IPS DF 19.7 (cell line): ENCODE measurements at places on chromosomes 2 and 18.
A peak's percentile ranks its signal among the peaks of the same experiment; 100 is the strongest.

DNA sequence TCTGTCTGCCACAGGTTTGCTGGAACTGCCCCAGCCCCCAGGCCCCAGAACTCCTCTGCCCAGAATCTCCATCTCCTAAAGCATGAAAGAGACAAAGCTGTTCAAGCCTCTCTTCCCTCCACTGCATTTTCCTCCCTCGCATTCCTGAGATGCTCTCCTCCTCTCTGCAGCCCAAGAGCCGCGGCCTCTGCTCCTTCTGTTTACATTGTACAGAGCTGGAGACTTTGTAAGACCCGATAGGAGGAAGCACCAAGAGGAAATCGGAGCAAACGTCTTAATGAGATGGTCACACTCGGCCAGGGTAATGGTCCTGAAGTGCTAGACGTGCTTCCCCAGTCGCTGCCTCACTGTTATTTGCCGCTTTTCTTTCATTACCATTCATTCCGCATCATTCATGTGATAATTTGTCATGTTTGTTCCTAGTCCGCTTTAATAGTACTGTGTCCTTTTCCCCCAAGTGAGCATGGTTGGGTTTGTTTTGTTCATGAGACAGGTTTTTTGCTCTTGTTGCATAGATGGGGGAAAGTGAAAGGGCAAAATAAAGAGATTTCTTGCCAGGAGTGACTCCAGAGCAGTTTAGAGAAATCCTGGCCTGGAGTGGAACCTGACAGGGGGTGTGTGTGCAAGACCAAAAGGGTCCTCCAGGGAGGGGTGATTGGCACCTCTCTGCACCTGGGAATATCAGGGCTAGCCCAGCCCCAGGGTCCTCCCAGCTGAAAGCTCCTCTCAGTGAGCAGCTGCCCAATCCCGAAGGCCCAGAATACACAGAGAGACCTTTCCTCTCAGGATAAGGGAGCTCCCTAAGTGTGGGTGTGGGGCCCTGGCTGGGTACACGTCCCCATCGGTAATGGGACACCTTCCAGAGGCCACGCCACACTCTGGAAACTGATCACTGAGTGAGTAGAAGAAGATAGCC lies 44.9 kb upstream of the ID2 start:
- DNase-seq: no peak

DNA sequence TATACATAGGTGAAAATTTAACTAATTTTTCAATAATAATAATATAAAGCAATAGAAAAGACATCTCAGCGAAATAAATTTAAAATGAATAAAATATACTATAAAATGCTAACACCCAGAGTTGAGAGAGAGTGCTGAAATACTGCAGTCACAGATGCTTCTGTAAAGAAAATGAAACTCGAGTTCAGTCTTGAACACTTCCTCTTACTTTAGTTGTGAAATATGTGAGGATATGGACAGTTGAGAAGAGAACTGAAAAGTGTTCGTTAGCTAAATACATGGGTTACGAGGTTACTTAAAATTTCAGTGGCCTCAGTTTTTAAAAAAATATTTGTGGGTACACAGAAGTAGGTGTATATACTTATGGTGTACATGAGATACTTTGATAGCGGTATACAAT lies 106.8 kb downstream of the DNAH7 start:
- no peak for DNase-seq

- no peak for DNase-seq
Measured at GRCh38 chr2:224572338-224572737, 12.8 kb downstream of the CUL3 start.

DNA sequence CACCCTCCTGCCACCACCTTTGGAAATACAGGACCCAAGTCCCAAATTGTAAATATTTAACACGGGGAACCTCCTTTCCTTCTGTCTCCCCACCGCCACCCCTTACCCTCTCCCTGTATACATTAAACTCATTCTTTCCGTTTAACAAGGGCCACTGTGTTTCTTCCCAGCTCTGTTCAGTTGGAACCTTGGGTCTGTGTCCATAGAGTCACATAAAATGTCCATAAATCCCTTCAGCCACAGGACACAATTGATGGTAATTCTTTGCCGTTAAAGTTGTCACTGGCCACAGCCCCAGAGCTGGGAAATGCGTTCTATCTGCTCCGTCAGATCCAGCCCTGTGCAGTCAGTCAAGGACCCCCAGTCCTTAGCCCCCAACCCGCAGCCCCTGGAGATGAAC lies 49.9 kb upstream of the FZD7 start:
- no peak for DNase-seq

DNA sequence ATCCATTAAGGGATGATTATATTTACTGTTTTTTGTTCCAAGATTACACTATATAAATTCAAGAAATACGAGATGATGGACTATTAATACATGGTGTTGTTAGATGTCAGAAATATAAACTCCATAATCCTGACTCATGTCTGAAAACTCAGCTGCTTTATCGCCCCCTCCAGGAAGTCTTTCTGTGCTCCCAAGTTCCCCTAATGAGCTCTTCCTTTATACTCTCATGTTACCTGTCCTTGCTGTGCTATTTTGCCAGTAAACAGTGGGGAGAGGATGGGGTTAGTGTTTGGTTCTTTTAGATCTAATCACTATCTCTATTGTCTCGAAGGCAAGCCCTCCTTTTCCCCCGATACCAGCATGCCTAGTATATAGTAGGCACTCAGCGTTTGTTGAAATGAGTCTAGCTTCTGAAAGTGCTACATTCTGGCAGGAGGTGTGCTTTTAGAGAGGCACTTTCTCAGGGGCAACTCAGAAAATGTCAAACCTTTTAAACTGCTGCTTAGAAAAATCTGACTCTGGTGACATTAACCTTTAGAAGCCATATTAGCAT lies 21.4 kb upstream of the BARD1 start:
- no peak for DNase-seq

- no peak for DNase-seq
Measured at GRCh38 chr2:31255911-31256571, 22.1 kb downstream of the EHD3 start.

GRCh38 chr2:149134335-149134923 lies 95.9 kb downstream of the LYPD6B start:
- DNase-seq: no peak

DNA sequence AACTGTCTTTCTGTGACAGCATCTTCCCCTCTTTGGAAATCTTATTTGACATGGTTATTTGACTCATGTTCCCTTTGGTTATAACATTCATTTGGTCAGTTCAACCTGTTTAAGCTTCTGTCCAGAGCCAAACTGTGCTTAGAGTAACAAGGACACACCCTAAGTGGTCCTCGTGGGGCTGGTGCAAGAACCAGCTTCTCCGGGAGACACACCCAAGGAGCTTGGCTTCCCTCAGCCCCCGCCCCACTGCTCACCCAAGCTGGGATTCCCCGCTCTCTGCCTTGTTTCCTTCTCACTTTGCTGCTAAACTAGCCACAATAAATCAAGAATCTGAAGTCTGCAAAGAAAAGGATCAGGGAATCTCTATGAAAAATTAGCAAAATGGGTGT lies 1.4 kb downstream of the SCYGR3 start:
- no peak for DNase-seq

GRCh38 chr2:100606332-100606725 lies 43.5 kb downstream of the PDCL3 start:
- DNase-seq: no peak

- DNase-seq: no peak
Measured at GRCh38 chr2:22215517-22215916, 1091.7 kb downstream of the TDRD15 start.

DNA sequence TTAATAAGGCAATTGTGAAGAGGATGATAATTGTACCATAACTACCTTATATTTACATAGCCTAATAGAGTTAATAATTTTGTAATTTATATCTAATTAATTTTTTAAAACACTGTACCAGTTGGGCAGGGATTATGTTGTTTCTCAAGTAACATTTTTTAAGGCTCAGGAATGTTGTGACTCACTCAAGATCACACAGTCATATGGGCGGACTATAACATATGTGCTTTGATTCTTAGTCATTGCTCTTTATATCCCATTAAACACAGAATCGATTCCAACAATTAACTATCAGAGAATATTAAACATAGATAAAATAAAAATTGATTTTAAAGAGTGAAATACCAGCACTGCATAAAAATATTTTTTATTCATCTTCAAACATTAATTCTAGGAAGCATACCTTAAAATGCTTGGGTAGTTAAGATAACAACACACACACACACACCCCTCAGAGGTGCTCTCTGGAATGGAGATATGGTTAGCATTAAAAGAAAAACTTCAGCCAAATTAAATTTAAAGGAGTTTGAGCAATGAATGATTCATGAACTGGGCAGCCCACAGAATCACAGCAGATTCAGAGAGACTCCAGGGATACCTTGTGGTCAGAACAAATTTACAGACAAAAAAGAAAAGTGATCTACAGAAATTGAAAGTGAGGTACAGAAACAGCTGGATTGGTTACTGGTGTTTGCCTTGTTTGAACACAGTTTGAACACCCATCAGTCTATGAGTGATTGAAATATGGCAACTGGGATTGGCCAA lies 869.4 kb upstream of the ID2 start:
- no peak for DNase-seq

- DNase-seq: peak; percentile 25
Measured at GRCh38 chr2:35973132-35973736, 382.3 kb upstream of the CRIM1 start.

DNA sequence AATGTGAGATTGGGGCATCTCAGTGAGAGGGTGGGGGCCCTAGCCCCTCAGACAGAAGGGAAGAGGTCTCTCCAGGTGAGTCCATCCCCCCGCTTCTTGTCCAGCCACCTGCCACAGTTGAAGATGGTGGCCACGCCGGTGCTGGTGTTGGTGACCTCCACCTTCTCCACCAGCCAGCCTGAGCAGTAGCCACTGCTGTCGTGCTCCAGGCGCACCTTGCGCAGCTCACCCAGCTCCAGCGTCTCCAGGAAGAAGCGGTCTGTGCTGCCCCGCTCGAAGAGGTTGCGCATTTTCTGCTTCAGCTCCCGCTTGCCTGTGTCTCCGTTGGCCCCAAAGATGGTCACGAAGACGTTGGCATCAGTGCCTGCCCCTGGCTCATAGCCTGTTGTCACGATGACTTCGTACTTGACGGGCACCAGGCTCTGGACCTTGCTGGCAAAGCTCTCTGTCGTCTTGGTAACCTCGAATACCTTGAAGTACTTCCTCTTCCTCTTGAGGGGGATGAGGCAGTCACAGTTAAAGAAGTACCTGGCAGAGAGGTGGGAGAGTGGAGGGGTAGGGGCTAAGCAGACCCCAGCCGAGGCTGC lies 179.5 kb downstream of the LOXHD1 start:
- no peak for DNase-seq

GRCh38 chr18:76757335-76757734 lies 65.0 kb upstream of the ZNF236 start:
- no peak for DNase-seq

DNA sequence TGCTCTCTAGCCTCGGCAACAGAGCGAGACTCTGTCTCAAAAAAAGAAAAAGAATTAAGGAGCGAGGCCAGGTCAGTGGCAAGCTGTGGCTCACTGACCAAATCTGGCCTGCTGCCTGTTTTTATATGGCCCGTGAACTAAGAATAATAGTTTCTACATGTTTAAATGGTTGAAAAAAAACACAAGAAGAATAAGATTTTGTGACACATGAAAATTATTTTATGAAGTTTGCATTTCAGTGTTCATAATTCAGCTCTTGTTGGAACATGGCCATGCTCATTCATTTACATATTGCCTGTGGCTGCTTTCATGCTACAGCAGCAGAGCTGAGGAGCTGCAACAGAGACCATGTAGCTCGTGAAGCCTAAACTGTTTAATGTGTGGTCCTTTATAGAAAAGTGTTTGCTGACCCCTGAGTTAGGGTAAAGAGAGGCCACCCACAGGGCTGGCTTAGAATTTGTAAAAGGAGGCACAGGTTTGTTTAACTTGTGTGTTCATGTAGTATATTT lies 59.5 kb downstream of the MFSD6 start:
- no peak for DNase-seq

DNA sequence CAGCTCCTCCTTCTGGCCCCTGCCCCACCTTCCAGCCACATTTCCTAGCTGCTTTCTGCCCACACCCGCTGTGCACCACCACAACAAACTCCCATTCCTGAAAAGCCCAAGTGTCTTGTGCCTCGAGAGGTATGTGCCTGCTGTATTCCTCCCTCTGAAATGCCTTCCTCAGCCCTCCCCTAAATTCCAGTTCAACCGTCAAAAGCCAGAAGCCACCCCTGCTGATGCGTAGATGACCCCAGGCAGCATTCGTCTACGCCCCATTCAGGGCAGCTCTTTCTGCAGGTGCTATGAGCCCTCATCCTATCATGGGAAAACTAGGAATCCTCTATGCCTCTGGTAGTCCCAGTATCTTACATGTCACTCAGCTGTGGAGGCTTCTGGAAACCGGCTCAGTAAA lies 71.7 kb downstream of the DNMT3A start:
- DNase-seq: no peak

DNA sequence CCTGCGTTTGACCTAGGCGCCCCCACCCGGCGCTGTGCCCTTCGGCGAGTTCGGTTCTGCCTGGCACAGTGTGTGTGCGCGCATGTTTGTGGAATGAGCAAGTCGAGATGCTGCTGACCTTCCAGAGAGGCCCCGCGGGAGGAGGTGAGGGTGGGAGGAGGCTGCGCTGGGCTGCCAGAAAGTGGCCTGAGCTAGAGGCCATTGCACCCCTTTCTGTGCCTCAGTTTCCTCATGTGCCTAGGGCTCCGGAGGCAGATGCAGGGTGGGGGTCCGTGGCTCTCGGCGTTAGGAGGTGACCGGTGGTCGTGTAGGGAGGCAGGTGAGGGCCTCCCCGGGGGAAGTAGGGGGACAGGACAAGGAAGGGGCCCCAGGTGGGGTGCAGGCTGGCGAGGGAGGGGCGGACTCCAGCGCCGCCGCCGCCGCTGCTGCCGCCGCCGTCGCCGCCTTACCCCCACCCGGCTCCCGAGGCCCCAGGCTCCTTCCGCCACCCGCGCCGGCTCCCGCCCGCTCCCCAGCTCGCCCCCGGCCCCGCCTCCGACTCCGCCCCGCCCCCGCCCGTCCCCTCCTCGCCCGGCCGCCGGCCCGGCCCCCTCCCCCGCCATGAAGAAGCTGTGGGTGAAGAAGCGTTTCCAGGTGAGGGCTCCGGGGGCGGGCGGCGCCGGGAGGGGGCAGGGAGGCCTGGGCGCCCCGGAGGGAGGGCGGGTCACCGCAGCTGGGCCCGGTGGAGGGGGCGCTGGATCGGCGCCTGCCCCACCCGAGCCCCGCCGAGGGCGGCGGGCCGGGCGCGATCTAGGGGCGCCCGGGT lies 7.0 kb downstream of the SPEG start:
- no peak for DNase-seq

DNA sequence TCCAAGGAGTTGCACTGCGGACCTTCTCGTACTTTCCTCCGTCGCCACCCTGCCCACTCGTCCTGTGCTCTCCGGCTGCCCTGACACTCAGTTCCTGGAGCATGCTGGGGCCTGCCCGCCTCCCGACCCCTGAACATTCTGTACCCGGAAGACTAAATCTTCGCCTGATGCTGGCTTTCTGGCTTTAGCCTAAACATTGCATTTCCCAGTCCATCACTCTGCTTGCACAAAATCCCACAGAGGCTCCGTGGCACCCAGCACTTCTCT lies 550 bp upstream of the SFXN5 start:
- DNase-seq: no peak

GRCh38 chr18:67694787-67695186 lies 178.3 kb upstream of the DSEL start:
- no peak for DNase-seq

- DNase-seq: no peak
Measured at GRCh38 chr2:80168801-80169200, 135.8 kb downstream of the LRRTM1 start.

GRCh38 chr2:20365249-20365817 lies 14.7 kb upstream of the PUM2 start:
- no peak for DNase-seq
